CD4-positive, alpha-beta T cell treated with Interleukin-6 at 100 ng/mL for 8 hours (primary cell): ENCODE measurements at places on chromosomes 5 and 9.
A peak's percentile ranks its signal among the peaks of the same experiment; 100 is the strongest.

- no peak for DNase-seq
Measured at GRCh38 chr9:27273186-27273585, 23.8 kb downstream of the EQTN start.

DNA sequence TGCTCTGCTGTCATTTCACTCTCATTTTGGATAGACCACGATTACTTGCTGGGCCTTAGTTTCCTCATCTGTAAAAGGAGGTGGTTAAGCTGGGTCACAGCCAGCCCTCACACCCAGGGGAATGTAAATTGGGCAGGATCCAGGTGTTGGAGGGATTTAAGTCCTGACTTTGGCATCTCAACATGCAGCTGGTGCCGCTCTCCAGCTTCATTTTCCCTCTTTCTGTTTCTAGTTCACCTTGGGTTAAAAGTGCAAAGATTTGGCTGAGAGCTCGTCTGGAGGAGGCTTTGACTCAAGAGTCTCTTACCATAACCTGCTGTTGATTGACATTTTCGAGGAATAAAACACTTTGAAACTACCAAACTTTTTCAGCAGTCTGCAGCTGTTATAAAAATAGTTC, 144.3 kb upstream of the DHFR start:
- no peak for DNase-seq

GRCh38 chr5:37103302-37103701, 145.9 kb downstream of the CPLANE1 start:
- no peak for DNase-seq

DNA sequence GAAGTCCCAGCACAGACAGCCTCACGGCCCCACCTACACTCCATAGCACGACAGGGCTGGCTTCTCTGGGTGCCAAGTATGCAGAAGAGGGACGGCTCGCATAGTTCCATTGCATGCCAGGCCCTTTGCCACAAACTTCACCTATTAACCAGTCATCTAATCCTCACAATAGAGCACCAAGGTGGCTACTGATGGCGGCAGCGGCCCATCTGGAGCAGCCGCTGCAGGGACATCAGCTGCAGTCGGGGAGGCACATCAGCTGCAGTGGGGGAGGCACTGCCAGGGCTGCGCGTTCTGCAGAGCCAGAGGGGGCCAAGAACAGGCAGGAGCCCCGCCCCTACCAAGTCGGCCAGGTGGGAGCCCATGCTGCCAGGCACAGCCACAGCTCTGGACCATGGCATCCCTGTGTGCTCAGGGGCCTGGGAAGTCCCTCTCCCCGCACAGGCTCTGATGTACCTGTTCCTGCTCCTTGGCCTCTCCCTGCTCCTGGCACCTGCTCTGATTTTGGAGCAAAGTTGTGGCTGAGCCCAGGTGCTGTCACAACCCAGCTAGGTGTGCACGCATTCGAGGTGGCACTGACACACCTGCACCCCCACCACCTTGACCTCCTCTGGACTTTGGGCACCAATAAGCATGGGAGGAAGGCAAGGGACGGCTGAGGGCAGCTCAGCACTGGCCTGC, 61.5 kb upstream of the SYNPO start:
- no peak for DNase-seq

- DNase-seq = peak; percentile 46
Measured at GRCh38 chr5:132496631-132497487, 6.3 kb upstream of the IRF1 start.
